Stromal cell of bone marrow (primary cell): ENCODE measurements at places on chromosomes 3 and 15.

- DNase-seq: no peak
Measured at GRCh38 chr3:70276901-70277300, 35.5 kb downstream of the MDFIC2 start.

DNA sequence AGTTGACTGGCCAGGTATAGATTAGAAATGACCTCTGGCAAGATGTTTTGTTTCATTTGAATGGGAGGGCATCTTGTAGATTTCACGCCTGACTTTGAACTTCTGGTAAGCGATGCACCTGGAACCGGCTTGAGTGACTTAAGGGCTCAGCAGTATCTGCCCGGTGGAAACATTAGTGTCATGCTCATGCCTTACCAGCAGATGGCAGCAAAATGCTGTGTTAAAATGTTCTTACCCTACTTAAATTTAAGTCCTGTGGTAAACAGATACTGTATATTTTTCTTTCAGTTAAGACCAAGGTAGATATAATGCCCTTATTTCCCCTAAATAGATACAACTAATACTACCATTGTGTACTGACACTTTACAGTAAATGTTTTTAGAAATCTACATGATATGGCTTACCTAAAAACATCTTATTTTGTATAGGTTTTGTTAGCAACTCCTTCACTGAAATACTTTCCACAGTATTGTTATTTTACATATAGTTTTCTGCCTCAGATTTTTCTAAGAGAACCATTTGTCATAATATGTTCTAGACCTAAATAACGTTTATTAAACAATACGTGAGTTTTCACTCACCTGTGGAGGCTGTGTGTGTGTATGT, 25.5 kb downstream of the ASB7 start:
- peak; percentile 50 for DNase-seq

DNA sequence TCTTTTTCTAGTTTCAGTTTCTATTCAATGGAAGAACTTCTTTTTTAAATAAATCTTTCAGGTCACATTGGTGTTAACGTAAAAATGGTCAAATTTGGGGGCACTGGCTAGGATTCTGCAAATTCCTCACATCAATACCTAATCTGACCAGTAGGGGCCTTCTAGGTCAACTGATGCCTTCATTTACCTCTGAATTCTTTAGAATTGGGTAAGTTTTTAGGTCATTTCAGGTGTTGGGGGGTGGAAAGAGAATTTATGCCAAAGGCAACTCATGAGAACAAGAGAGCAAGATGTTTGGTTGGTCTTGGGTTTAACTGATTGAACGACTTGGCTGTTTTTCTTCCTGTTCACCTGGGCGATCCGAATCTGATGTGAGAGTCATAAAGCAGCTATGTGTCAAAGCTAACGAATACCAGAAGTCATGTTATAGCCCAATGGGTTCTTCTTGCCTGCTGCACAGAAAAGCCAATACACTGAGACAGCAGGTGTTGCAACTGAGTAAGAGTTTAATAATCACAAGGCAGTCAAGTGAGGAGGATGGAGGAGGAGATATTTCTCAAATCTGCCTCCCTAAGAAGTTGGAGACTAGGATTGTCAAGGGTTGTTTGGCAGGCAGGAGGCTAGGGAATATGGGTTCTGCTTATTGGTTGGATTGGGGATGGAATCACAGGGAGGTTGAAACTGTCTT, 15.3 kb downstream of the LRRC49 start:
- DNase-seq: no peak

- no peak for DNase-seq
Measured at GRCh38 chr3:112114576-112115160, 18.4 kb downstream of the GCSAM start.

DNA sequence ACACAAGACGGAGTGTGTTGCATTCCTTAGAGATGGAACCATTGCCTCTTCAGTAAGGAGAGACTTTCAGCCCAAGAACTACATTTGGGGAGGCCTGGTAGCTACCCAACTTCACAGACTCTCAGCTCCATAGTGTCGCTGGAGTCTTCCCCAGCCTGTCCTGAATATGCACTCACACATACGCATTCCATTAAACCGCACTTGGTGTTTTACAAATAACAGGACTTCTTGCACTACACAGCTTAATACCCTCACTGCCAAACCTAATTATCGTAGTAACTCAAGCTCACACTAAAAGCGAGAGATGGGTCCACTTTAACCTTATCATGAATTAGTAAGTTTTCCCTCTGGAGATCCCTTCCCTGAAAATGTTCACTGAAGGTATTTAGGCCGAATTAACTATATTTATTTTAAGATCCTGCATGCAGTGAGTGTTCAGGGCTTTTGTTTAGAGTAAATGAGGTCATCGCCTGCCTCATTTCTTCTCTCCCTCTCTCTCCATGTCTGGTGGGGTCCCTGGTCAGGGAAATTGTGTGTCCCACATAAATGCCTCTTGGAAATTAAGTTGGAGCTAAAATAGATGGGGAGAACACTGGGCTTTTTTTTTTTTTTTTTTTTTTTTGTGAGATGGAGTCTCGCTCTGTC, 171.9 kb downstream of the FAM43A start:
- DNase-seq: no peak

DNA sequence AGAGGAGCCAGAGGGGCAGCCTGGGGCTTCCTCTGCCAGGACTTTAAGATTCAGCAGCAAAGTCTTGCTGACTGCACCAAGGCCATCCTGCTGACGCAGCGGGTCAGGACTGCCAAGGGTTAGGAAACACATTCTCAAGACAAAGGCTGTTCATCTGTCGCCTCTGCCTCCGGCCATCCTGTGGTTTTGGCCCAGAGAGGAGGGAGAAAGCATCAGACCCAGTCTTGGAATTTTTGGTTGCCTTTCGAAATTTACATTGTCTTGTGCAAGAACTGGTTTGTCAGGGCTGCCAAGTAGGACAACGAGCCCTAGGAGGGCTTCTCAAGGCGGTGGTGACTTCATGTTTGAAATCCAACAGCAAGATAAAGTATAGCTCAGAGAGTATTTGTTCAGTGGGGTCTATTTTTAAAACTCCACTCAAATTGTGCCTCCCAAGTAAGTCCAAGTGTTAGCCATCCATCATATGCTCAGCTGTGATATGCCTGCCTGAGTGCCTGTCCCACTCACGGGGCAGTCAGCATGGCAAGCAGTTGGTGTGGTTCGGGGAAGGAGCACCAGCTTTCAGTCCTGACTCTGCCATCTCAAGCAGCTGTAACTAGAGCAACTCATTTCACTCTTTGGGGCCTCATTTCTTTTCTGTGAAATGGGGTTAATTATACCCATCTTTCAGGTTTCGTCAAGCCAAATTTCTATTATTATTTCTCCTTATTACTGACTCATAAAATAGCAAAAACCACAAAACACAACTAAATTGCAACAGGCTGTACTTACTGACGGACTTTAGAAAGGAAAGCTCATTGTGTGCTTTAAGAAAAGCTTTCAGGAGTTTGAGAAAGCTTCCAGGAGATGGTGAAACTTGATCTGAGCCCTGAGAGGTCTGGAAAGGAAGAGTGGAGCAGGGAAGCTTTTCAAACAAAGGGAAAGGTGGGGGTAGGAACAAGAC, 42.4 kb upstream of the RHO start:
- peak; percentile 97 for DNase-seq

DNA sequence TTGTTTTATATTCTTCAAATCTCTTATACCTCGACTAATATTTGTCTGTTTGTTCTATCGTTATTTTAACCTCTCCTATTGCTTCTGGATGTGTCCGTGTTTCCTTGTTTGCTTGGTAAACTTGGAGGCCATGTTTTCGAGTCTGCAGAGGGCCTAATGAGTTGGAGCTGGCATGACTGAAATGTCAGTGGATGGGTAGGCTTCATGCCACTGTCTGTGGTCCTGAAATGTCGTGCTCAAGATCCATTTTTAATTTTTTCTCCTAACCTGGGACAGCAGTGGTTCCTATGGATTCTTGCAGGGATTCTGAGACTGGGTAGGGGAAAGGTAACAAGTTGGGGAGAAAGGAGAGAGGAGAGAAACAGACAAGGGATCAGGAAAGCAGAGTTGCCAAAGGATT, 18.8 kb upstream of the GASK1A start:
- no peak for DNase-seq

- no peak for DNase-seq
Measured at GRCh38 chr3:37118163-37118562, 56.2 kb downstream of the LRRFIP2 start.

DNA sequence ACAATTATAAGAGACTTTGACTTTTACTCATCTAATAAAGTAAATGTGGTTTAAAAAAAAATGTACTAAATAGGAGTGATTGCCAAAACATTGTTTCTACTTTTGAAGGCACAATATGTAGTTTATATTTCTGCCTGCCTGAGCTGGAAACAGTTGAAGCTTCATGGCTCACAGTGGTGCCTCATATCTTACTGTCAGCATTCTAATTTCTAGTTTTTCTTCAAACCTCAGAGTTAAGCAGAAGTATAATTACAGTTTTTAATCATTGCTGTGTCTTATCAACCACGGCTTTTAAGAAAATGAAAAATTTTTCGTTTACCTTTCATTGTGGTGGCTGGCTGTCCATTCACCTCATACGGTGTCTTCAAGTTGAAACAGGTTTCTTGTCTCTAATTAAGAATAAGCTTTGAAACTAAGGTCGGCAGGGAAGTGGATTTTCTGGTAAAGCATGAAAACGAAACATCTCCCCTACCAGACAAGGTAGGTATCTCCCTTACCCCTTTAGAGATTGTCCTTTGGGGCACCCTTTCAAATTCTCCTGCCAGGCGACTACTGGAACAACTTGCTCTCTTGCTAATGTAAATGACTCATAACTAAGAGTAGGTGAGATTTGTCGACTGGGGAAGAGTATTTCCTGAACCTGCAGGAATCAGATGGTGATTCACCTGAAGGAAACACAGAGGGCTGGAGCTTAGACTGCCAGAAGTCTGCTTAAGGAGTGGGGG, at the start of gene GPR87:
GPR87 (minus strand) TSS at position 554 of the 725 bp plus-strand sequence. CDS start 16,720 bp downstream, outside the sequence.
- no peak for DNase-seq

- DNase-seq: no peak
Measured at GRCh38 chr3:183924956-183925355, 40.3 kb upstream of the PARL start.

DNA sequence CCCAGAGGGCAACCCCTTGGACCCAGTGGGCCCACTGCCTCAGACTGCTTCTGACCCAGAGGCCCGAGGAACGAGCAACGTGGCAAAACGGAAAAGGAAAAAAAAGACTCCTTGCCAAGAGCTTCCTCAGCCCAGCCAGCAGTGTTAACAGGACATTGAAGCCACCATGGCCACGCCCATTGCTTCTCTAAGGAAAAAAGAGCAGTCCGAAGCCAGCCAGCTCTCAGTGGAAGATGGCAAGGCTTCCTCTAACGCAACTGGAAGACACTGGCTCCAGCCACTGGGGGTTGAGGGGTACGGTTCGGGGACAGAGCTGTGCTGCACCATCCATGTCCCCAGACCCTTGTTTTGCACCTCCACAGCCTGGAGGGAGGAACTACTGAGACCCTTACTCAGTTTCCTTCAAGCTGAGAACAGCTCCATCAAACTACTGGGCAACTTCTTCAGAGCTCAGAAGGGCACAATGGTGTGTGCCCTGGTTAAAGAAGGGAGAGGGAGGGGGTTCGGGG, 10.7 kb downstream of the BMF start:
- no peak for DNase-seq

- no peak for DNase-seq
Measured at GRCh38 chr15:75823860-75824613, 19.2 kb upstream of the UBE2Q2 start.

GRCh38 chr3:175902226-175902625, 1043.1 kb downstream of the NAALADL2 start:
- no peak for DNase-seq

GRCh38 chr3:38836561-38836960, 20.5 kb upstream of the SCN10A start:
- no peak for DNase-seq

- no peak for DNase-seq
Measured at GRCh38 chr15:40070166-40070557, 31.2 kb upstream of the SRP14 start.

DNA sequence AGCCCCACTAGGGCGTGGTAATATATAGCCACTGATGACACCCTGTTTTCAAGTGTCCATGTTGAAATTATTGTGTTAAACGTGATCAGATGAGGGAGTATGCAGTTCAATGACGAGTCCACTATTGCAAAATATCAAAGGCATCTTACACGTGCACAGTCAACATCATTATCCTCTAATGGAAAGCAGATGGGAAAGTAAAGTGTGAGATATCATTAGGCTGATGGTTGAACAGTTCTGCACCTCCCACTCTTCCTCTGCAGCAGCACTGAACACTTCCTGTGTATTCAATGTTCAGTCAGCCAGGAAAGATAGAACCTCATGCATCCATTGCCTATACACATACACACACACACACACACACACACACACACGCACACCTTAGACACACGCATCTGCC, 431.8 kb upstream of the CCDC54 start:
- DNase-seq: no peak

GRCh38 chr15:38828031-38828532, 263.5 kb upstream of the RASGRP1 start:
- no peak for DNase-seq

DNA sequence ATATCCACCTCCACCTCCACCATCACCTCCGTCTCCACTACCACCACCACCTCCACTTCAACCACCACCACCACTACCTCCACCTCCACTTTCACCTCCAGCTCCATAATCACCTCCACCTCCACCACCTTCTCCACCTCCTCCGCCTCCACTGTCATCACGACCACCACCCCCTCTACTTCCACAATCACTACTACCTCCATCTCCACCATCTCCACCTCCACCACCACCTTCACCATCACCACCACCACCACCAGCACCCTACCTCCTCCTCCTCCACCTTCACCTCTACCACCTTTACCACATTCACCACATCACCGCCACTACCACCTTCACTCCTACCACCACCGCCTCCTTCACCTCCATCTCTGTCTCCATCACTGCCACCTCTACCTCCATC, 435.7 kb downstream of the MCTP2 start:
- no peak for DNase-seq

- no peak for DNase-seq
Measured at GRCh38 chr3:35422836-35423601, 216.3 kb upstream of the ARPP21 start.
